ENCODE measurements at places on chromosomes 13 and 19.
A peak's percentile ranks its signal among the peaks of the same experiment; 100 is the strongest.

DNA sequence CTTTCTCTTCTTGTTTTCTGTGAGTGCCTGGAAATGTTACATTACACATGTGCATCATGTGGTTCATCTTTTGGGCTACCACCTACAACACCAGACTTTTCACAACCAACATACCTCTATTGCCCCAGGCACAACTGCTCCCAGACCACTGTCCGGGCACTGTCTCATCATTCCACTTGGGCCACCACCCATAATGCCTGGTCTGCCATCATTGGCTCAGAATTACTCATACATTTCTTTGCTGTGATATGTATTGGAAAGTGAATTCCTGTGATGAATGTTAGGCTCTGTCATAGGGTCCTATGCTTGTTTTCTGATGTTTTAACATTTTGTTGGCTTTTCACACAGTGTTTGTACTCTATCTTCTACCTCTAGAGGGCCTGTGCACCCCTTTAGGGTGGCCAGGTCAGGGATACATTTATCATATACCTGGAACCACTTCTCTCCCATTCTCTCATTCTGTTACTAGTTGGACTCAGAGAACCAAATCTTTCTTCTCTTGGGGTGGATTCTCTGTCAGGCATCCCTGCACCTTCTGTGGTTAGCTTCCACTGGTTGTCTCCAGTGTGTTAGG lies 172.8 kb downstream of the NHLRC3 start:
- DNase-seq, result no peak

DNA sequence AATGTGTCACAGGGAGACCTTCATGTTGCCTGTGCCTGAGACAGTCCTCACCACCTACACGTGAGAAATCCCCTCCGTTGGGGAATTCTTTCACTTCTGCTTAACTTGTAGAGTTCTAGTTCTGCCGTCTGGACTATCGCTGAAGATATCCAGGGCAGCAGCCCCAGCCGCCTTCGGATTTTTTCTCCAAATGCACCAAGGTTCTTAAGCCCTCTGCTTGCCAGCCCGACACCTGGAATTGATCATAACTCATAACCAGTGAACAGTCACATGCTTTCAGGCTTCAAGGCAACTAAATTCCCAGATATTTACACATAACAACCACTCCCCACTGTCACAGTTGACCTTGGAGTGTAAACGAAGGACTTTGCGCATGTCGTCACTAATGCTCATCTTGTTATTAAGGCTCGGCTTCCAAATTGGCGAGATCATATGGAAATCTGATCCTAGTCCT lies 114.4 kb downstream of the RAB20 start:
- no peak for DNase-seq

DNA sequence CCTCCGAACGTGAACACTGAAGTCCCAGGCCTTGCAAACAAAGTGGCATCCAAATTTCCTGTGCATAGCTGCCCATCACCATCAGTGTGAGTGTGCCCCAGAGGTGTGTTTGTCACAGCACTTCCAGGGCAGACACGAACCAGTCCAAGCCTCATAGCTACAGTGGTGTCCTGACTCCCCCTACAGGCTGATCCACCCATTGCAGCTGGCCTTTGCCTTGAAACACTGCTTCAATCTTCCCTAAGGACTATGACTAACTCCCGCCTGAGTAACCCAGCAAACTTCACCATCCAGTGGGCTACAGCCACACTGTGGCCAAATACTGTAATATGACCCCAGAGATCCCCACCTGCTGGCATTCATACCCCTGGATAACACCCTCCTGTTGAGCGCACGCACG lies 3.9 kb downstream of the ZNF266 start:
- peak; percentile 9 for DNase-seq

- DNase-seq, result no peak
These were observed 859 bp downstream of the ZNF568 start for GRCh38 chr19:36916991-36917390.

DNA sequence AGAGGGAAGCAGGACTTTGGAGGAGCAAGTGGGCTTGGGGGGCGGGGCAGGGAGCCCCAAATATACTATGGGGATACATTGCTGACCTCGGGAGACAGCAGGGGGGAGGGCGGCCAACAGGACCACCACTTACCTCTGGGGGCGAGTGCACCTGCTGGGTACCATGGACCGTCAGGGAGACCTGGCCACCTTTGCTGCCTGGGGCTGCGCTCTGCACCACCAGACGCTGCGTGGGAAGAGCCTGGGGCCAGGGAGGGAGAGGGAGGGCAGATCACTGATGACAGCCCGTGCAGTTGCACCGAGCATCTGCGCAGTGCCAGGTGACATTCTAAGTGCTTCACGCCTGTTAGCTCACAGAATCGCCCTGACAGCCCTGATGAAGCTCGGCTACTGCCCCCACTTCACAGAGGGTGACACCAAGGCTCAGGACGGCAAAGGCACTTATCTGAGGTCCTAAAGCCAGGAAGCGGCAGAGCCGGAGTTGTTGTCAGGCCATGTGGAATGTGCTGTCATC lies 24.1 kb downstream of the RFX1 start:
- DNase-seq, result no peak

- no peak for DNase-seq
These were observed 258.5 kb downstream of the FGF9 start for GRCh38 chr13:21929400-21929799.

DNA sequence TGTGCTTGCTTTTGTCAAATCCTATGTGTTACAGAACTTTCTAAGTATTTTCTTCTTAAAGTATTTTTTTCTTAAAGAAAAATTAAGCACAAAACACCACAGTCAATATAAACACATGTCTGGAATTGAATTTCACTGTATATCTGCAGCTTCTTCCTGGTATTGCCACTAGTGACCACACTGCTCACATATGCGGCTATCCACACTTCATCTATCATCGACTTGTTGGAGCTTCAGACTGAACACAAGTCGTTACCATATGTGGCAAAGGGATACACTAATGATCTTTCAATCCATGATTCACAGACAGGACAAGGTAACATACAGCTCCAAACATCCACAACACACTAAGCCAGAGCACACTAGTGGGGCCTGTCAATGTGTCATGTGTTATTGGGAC lies 498.4 kb upstream of the ARGLU1 start:
- DNase-seq, result no peak

GRCh38 chr19:5957170-5957569 lies 20.8 kb downstream of the RANBP3 start:
- DNase-seq, result no peak

DNA sequence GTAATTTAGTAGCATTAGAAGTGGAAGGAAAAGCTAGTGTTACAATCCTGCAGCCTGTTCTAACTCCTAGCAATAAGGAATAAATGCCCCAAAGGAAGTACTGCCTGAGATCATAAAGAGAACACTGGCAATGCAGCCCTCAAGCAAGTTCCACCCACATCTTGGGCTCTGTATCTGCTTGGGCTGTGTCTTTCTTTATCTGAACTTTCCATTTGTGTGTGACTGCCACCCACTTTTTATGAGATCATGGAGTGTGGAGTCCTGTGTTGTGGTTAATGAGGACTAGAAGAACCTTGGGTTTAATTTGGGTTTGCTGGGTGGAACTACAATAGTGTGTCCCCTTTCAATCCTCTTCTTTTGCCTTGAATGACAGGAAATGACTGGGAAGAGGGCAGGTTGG lies 38.2 kb downstream of the RFXAP start:
- DNase-seq, result no peak

DNA sequence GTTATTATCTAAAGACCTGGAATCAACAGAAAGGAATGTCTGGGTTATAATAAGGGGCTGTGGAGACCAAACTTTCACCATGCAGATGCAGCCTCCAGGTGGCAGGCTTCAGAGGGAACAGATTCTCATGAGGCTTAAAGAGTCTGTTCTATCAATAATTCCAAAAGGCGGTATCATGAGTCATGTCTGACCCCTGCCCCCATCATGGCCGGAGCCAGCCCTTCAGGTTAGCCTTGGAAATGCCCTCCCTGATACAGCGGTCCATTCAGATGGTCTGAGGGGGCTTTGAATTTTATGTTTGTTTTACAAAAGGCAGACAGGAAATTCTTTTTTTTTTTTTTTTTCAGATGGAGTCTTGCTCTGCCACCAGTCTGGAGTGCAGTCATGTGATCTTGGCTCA lies 21.7 kb upstream of the LAMP1 start:
- no peak for DNase-seq

DNA sequence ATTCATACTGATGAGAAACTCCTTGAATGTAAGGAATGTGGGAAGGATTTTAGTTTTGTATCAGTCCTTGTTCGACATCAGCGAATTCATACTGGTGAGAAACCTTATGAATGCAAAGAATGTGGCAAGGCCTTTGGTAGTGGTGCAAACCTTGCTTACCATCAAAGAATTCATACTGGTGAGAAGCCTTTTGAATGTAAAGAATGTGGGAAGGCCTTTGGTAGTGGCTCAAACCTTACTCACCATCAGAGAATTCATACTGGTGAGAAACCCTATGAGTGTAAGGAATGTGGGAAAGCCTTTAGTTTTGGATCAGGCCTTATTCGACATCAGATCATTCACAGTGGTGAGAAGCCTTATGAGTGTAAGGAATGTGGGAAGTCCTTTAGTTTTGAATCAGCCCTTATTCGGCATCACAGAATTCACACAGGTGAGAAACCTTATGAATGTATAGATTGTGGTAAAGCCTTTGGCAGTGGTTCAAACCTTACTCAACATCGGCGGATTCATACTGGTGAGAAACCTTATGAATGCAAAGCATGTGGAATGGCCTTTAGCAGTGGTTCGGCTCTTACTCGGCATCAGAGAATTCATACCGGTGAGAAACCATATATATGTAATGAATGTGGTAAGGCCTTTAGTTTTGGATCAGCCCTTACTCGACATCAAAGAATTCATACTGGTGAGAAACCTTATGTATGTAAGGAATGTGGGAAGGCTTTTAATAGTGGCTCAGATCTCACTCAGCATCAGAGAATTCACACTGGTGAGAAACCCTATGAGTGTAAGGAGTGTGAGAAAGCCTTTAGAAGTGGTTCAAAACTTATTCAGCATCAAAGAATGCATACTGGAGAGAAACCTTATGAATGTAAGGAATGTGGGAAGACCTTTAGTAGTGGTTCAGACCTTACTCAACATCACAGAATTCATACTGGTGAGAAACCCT lies 26.6 kb downstream of the ZNF345 start:
- no peak for DNase-seq

DNA sequence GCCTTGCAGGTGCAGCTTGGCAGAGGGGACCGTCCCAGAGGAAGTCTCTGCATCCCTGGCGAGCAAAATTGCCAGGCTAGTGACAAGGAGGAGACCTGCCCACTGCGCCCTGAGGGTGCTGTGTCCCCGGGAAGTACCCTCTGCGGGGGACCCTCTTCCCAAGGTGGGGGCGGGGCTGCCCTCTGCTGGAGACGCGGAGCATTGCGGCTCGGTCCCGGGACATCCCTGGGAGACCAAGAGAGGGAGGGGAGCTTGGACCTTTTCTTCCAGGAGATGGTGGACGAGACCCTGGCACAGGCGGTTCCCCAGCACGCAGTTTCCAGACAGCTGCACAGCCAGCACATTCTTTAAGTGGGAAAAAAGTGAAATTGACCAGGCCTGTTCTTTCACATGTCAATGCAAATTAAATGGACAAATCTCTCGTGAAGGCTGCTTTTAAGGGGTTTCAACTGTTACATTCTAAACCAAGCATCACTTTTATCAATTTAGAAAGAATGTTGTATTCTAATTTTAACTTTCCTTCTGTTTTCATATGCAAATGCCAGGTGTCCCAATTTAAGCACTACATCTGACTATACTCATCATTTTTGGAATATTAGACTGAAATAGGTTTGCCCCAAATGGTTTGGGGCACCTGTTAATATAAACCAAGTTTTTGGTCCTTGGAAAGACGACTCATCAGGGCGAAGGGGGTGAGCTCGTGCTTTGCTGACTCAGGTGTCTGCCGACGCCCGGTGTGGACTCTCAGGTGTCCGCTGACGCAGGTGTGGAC lies 60.7 kb downstream of the MCF2L start:
- peak; percentile 13 for DNase-seq

DNA sequence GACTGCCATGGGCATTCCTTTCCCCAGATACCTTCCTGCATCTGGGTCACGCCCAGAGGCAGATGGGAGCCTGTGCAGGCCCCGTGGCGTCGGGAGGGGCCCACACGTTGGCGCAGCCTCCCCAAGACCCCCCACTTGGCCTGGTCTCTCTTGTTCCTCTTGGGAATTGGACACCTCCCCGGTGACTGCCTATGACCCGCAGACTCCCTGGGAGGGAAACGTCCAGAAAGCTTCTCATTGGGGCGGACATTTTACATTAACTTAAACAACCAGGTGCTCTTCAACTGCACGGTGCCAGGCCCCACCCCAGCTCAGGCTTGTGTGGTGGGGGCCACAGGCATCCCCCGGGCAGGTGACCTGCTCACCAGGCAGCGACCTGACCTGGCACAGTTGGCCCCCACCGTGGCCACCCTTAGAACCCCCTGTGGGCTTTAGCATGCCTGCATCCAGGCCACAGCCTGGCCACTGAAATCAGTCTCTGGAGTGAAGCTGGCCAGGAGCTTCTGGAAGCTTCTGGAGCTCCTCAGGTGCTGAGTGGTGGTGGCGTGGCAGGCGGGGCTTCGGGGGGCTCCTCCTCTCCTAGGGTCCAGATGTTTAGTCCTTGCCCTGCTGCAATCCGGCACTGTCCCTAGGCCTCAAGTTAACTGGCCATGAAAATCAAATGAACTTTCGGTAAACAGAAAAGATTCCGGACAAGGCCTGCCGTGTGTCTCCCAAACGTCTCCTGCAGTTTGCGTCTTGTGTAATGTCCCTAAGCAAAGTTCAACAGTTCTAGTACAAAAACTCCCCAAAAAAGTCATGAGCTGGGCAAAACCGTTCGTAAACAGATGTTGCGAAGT lies 8.5 kb upstream of the PROZ start:
- DNase-seq, result no peak

DNA sequence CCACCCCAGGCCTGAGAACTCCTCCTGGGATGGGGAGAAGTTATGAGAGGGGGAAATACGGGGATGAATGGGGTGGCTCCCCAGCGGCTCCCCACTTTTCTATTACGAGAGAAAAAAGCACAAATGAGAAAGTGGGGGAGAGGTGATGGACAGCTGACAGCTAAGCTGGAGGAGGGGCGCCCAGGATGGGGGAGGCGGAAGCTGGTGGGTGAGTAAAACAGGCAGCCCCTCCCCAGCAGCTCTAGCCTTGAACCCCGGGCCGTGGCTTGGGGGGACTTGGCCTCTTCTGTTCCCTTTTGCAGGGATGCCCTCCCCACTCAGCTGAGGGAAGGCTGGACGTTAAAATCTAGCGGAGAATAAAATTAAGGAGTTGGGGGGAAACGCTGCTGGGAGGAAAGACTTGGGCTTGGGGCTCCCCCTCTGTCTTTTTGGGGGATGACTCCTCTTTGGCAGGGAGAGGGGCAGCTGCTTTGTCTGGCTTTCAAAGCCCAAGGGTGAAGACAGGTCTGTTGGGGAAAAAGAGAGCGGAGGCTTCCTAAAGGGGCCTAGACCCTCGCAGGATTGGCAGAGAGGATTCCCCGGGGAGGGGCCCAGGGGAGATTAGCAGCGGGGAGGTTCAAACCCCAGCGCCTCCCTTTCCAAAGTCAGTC lies 1.4 kb upstream of the SAMD1 start:
- DNase-seq, result no peak

- no peak for DNase-seq
These were observed 565 bp downstream of the KLK10 start for GRCh38 chr19:51018745-51019543.

- no peak for DNase-seq
These were observed 253.3 kb downstream of the LIG4 start for GRCh38 chr13:107961849-107962608.

- no peak for DNase-seq
These were observed 48.4 kb downstream of the SERP2 start for GRCh38 chr13:44421853-44422525.

GRCh38 chr19:31499281-31500196 lies 150.3 kb upstream of the TSHZ3 start:
- no peak for DNase-seq
